ENCODE measurements at places on chromosomes 6 and 20. TPM values are rescaled to one million over a fixed set of nuclear protein-coding genes. Genes with fewer than 3 reads are reported as not detected.

- DNase-seq, result no peak
These were observed 7.3 kb downstream of the RGS17 start for GRCh38 chr6:153123801-153124200.

GRCh38 chr6:4801491-4802110, 25.4 kb downstream of the CDYL start:
- DNase-seq, result no peak

KIF25 gene
- total RNA-seq, result under 0.01 TPM

DNA sequence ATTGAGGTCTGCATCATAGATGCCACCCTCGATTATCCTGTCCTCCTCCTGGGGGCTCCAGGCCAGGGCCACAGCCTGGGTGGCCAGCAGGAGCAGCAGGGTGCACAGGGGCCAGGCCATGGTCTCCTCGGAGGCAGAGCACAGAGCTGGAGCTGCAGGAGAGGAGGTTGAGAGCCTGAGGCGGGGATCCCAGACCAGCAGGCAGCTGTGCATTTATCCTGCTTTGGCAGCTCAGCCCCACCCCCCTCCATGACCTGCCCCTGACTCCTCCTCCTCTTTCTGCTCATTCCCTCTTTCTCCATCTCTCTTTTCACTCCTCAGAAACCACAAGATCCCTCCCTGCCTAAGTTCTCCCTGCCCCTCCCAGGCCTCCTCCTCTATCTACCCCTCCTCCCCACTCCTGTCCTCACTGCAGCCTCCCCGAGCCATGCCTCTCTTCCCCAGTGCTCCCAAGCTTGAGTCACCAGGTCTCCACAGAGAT, at the start of gene CST2:
Gene CST2 (minus strand): TSS at position 189 of the 481 bp plus-strand sequence. CDS start 69 bp downstream, at position 120.
- no peak for DNase-seq

C6orf141 gene
- 45.5 TPM for total RNA-seq

ADGB gene
- total RNA-seq, result not detected

GRCh38 chr6:157753291-157753690, 69.8 kb upstream of the SNX9 start:
- no peak for DNase-seq

- DNase-seq, result peak; percentile 94
These were observed 12.5 kb upstream of the RALGAPB start for GRCh38 chr20:38460040-38460623.

PPIL6 gene
- total RNA-seq, result 0.76 TPM
